Anterior cingulate cortex (tissue), 58 donors: ENCODE measurements at places on chromosomes 3 and 15.

- DNase-seq = no peak
Measured at GRCh38 chr3:149291178-149291577, 42.3 kb downstream of the TM4SF18 start.

DNA sequence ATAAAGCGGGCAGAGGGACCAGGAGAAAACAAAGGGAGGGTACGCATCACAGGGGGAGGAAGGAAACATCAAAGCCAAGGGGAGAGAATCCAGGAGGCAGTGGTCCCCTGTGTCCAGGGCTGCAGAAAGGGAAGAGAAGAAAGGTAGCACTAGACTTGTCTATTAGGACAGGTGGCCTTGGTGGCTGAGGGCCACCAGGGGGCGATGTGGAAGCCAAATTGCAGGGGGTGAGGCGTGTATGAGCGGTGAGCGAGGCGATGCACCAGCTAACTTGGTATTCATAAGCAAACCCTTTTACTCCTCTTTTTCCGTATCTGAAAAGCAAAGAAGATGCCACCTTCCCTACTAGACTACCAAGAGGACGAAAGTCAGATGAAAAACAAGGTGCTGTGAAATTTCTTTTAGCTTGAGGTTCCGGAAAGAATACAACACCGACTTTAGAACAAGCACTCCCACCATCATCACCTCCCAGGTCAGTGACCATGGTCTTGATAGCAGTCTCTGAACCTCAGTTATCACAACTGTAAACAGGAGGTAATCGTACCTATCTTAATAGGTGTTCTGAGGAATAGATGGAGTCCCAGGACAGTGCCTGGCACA lies 654.4 kb upstream of the ADAMTS9 start:
- DNase-seq = no peak

DNA sequence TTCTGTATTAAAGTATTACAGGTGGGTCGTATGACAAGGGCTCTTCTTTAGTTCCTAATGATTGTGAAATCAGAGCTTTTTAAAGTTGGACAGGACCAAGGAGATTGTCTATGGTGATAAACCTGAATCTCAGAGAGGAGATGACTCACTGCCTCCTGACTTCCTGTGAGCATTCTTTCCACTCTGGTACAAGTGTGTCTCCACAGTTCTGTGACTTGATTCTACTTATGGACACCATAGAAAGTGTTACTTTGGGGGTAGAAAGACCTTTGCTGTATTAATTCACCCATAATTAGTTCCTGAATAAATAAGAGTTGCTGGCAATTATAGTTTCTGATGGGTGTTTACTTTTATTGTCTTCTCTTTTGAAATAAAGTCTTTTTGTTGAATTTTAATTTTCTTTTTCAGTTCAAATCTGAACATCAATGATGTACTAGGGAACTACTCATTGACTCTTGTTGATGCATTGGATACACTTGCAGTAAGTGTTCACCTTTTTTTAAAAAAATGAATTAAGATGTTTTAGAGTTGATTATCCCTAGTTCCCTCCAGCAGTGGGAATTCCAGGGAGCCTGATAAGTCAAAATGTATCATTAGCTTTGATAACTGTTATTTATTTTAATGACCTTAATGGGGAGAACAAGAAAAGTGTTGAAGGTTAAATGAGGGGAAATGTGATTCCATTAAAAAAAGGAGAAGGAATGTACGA lies 7.4 kb downstream of the EDEM1 start:
- DNase-seq = no peak

DNA sequence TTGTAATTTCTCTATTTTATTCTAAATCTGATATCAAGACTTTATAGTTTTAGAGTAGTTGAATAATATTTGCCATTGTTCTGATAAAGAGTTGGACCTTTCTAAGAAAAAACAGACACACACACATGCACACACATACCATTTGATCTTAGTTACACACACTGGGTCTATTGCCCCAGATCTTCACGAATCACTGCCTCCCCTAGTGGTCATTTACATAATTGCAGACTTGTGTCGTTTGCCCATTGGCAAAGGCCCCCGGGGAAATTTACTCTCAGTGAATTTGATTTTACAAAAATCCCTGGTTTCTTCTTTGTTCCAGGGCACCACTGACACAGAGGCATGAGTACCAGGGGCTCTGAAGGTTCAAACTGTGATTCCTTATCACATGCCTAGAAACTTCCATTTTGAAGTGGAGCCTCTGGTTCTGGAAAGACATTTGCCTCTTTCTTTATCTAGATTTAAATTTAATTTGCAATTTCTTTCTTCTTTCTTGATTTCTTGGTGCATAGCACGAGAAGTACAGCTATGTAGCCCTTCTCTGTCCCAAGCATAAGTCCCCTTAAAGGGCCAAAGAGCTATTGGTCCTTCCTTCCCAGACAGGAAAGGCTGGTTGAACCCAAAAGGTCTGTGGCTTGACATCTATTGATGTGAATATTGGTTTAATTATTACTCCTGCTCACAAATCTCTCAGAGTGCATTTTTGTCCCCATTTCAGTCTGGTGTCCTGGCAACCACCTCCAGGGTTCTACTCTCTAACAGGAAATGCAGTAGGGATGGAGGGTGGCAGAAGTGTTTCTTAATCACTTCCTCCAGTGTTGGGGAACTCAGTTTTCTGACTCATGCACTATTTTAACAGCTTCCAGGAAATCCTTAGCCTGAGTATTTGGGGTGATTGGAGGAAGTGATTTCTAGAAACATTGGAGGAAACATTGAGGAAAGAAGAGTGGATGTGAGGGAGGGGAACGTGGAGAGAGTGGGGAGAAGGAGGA lies 32.4 kb upstream of the SLC6A11 start:
- no peak for DNase-seq

- no peak for DNase-seq
Measured at GRCh38 chr15:83855956-83856355, 202.0 kb downstream of the ADAMTSL3 start.

DNA sequence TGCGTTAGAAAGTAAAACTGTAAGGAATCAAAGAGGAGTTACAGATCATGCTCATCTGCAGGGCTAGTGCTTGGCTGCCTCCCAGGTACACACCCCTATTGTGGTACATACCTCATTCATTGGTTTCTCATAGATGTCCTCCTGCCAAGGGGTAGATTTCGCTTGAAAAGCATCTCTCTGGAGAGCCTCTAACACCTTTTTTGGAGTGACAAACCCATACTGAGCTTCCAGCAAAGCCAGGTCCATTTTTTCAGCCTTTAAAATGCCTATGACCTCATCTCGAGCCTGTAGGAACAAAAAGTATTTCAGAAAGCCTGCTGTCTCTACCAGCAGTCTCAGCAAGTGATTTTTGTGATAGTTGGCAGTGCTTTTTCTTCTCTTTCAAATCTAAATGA lies 112.1 kb downstream of the CMSS1 start:
- DNase-seq = no peak

DNA sequence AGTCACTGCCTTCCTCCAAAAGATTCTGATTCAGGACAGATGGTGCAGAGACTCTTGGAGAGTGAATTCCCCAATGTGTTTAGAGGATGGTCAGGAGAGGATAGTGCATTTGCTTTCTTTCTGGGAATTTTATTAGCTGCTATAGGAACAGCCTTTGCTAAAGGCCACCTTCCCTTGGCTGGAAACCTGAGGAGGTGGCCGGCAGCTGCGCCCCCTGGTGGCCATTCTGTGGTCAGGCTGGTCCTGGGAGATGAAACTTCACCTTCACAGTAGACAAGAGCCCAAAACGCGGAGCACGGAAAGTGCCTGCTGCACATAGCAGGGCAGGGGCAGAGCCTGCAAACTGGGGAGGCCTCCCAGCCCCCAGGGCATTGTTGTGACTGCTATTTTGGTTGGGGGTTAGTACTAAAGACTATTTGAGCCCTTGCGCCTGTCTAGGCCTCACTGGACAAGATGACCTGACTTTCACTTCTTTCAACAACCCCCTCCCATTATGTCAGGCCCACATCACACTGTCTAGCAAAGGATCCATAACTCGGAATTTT lies 34.3 kb downstream of the SEC22C start:
- peak; percentile 39 for DNase-seq

GRCh38 chr3:22349215-22349851 lies 598.3 kb upstream of the ZNF385D start:
- DNase-seq = no peak

- no peak for DNase-seq
Measured at GRCh38 chr15:100531204-100531603, 2.5 kb upstream of the CERS3 start.

DNA sequence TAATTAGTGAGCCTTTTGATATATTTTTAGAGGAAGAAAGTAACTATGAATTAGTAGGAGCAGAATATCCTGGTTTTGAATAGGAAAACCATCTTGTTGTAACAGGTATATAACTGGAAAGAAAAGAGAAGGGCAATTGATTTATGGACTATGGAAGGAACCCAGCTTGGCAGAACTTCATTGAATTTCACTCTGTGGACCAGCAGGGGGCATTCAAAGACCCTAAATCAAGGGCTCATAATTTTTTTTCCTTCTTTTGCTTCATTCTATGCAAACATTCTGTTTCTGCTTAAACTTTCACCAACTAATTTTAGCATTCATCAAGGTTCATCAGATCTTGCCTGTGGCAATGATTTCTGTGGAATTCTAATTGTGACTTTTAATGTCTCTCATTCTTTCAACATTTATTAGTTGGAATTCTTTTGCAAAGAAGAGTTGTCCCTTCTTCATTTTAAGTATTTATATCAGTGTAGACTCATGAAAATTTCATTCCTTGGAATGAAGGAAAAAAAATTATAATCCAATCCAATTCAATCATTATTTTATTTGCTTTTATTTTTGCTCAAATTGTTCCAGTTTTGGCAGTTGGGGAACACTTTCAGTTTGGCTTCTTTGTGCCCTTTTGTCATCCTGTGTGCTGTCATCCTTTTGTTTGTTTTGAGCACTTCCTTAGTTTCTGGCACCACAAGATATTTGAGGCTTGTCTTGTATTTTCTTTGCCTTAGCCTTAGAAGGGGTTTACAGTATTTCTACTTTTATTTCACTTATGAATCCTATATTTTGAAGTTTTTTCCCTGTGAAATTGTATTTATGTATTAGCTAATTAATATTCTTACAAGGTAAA lies 30.4 kb downstream of the NXPE3 start:
- no peak for DNase-seq

DNA sequence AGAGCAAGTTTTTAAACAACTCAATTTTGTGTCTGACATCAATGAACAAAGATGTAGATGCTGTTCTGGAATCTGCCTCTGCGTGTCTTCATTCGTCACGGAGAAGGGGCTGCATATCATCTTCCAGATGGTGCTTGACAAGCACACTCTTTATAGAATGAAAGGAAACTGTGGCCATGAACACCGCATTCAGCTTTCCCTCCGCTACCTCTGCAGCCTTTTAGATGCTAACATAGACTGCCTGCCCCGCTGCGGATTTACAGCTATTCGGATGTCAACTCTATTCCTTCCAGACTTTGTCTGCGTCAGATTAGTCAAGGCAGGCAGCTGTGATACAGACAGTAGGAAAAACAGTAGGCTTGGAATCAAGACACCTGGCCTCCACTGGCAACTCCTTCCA lies 232.9 kb downstream of the TJP1 start:
- DNase-seq = no peak

GRCh38 chr3:107962946-107963345 lies 127.9 kb downstream of the CD47 start:
- no peak for DNase-seq

GRCh38 chr3:37943631-37944314 lies 46.8 kb upstream of the VILL start:
- DNase-seq = no peak

DNA sequence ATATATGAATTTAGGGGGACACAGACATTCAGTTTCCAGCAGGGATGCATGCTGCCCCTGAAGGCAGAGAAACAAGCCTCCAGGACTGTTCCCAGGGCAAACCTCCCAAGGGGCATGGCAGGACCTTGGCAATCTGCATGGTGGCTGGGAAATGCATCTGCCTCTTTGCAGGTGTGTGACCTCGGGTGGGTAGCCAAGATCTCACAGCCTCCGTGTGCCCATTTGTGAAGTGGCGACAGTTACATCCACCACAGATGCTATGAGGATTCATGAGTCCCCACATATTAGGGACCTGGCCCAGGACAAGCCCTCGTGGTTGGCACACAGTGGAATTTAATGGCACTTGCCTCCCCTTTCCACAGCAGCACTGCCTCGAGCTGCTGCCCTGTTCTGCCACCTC lies 29.9 kb downstream of the SLC28A1 start:
- DNase-seq = no peak

DNA sequence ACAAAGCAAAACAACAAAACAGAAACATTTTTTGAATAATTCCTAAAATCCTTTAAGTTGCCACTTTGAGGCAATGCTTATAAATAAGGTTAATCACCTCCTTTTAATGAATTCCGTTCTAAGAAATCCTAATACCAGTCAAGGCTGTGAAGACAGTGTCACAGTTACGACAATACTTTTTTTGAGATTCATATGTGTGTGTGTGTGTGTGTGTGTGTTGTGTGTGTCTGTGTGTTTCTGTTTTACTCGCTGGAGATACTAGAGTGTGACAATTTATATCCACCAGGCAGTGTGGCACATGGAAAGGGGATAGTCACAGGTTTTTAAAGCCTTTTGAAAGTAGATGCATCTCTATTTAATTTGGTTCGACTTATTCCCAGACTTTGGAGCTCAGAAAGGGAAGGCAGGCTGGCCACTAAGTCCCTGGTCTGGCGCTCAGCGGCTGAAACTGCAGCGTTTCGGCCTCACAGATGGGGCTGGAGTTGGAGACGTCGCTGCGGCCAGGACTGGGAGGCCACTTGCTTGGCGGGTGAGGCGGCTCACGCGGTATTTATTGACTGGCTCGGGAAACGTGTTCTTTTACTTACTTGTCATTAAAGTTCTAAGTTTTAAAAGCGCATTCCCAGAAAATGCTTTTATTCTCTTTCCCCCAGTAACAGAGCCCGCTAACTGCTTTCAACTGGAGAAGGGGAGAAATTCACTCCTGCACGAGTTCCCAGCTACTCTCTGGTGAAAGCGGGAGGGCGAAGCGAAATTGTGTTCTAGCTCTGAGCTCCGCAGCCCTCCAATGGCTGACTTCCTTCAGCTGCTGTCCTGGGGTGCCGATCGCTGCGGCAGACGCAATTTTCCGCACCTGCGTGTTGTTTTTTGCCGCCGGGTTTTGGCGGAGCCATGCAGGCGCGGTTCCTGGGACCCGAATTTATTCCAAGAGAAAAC lies 13.7 kb downstream of the ZIC1 start:
- no peak for DNase-seq

DNA sequence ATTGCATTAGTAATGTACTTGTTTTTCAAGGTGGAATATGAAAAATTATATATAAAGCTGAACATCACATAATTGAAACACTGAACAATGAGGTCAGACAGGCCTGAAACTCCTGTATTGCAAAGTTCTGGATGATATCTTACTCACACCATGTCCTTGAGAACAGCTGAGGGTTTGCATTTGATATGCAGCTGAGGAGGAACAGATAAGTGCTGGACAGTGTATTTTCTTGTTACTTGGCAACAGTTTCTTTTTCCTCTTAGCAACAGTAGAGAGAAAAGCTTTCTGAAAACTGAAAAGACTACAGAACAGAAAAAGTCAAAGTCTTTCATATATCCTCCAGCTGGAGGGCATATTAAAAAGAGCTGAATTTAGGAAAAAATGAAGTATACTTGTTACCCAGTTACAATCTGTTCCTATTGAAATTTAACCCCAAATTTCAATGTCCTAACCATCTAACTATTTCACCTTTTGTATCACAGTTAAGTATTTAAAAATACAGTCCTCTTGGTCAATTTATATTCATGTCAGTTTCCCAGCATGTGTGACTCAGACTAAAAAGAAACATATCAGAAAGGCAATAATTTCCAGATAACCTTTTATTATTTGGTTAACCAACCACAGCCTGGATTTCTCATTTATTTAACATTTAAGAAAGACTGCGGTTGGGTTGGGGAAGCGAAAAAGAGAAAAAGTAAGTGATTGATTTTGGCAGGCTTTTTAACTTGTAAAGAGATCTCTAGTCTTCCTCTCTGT lies 733.0 kb upstream of the DPPA4 start:
- no peak for DNase-seq

GRCh38 chr3:137809509-137809908 lies 45.4 kb downstream of the SOX14 start:
- no peak for DNase-seq
